ENCODE measurements at places on chromosomes 3 and 15.

DNA sequence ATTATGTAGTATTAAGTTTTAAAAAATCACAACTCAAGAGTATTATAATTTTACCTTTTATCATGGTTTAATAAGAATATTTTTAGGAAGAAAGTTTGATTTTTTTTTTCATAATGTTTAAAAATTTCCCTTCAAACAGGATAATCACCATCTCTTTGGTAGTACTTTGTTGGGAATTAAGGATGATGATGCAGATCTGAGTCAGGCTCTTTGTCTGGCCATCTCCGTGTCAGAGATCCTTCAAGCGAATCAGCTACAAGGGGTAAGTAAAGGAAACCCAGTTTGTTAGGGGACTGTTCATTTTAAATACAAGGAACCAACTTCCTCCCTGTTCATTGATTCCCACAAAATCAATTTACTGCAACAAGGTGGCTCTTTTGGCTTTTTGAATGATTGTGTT lies 36.8 kb upstream of the NIT2 start:
- DNase-seq = no peak

GRCh38 chr3:32280262-32280910 lies 41.9 kb downstream of the CMTM8 start:
- no peak for DNase-seq

GRCh38 chr3:65130782-65131181 lies 443.0 kb upstream of the ADAMTS9 start:
- no peak for DNase-seq

DNA sequence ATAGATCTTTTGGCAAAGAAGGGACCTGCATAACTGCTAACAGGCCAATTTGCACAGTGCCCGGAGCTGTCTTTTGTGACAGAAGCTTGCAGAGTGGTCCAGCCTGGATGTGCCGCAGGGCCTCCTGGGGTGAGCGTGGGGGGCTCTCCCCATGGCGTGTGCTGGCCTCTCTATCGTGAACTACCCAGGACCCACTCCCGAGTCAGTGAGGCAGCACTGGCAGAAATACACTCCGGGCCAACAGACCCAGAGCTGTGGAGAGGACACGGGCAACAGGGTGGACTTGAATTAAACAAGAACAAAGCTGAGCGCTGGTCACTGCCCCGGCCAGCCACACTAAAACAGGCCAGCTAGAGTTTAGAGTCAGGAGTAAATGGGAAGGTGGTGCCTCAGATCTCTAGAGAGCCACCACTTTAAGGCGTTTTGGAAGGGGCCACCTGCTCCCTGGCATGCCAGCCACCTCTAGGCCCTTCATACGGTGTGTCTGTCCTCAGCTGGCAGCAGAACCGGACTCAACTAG lies 152.1 kb downstream of the KLF13 start:
- peak; percentile 52 for DNase-seq

DNA sequence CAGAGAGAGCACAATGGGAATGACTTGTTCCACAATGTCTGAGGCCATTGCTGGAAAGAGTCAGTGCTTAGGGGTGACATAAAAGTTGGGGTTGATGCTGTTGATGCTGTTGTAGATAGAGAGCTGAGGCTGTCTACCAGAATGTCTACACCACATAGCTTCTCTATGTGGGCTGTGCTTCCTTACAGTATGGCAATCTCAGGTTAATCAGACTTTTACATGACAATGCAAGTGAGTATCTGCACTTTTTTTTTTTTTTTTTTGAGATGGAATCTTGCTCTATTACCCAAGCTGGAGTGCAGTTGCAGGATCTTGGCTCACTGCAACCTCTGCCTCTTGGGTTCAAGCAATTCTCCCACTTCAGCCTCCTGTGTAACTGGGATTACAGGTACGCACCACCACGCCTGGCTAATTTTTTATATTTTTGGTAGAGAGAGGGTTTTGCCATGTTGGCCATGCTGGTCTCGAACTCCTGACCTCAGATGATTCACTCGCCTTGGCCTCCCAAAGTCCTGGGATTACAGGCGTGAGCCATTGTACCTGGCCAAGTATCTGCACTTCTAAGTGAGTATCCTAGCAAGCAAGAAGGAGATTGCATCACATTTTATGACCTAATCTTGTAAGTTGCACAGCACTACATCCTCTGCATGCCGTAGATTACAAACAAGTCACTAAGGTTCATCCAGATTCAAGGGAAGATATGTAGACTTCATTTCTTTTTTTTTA lies 28.7 kb downstream of the DLEC1 start:
- DNase-seq = no peak

DNA sequence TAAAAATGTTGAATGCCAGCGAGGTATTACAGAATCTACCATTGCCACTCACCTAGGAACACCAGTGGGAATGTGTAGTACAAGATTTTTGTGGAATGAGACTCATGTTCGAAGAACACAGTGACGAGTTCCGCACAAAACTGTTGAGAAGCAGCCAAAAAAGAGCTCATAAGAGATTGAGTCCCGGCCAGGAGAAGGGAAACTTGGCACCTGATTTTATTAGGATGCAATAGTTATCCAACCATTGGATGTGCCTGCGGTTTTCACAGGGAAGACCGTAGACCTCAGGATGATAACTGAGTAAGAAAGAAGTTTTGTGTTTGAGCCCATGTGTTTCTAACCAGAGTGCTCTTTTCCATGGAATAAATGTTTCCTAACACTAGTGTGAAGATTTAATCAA lies 88.9 kb downstream of the PTPRG start:
- DNase-seq = peak; percentile 61

GRCh38 chr3:13812034-13812471 lies 67.8 kb downstream of the WNT7A start:
- peak; percentile 29 for DNase-seq

- DNase-seq = no peak
Observed at GRCh38 chr15:24857763-24858162, 97.0 kb upstream of the SNRPN start.

- DNase-seq = no peak
Observed at GRCh38 chr3:13085081-13085845, 12.0 kb upstream of the IQSEC1 start.

DNA sequence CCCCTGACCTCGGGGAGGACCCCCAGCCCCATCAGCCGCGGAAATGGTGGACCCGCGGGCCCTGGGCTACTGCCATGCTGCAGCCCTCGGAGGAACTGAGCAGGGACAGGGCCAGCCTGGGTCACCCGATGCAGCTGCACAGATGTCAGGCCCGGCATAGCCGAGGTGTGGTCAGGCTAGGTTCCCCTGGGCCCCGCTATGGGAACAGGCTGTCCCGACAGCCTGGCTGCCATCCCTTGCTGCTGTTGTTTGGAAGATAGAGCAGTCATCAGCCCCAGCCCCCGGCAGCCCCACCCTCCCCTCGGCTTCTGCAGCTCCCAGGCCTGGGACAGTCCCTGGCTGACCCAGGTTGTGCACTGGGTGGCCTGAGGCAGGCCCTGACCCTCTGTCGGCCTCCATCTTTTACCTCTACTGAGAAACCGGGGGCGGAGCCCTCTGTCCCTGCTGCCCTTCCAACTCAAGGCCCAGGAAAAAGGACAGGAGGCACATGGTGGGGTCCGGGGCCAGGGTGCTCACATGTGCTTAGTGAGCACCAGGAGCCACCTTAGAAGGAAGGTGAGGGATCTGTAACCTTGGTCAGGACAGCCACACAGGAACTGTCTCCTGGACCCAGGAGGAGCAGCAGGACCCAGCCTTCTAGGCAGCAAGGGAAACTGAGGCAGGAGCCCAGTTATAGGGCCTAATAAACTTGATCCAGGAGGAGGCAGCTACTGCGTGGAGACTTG lies 31.5 kb upstream of the FBLN2 start:
- DNase-seq = no peak

- no peak for DNase-seq
Observed at GRCh38 chr15:48652510-48653076, 7.1 kb upstream of the FBN1 start.

GRCh38 chr3:2510591-2511145 lies 412.0 kb downstream of the CNTN4 start:
- peak; percentile 63 for DNase-seq

DNA sequence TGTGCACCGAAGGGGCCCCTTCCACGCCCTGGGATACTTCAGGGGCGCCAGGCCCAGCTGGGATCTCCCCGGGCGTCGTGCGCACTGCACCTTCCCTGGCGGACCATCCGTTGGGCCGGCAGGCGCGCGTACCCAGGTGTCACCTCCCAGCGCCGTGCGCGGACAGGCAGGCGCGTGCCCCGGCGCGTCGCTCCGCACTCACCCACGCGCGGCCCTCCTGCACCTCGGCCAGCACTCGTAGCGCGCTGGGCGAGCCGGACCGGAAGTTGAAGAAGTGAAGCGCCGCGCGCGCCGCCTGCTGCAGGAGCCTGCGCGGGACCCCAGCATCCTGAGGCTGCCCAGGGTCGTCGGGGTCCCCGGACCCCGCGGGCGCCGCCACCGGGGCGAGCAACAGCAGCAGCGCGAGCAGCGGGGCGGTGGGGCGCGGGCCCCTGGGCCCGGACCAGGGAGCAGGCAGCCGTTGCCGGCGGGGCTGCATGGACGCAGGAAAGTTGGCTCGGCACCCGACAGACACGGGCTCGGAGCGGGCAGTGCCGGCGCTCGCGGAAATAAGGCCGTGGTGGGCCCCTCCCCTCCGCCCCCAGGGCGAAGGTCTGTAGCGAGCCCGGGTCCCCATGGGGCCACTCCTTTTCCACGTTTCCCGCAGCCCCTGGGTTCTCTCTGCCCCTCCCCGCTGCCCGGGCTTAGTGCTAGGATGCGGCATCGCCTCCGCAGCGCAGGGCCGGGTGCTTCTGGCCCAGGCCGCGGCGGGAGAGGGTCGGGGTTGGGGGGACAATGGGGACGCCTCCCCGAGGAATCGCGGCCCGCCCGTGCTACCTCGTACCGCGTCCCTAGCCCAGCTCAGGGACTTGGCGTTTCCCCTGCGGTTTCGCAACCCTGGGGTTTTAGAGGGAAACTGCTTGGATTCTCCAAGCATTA lies at the start of gene RARRES1:
RARRES1 (minus strand) TSS at position 520 of the 918 bp plus-strand sequence; CDS start at position 478, 42 bp downstream.
- DNase-seq = peak; percentile 66

- peak; percentile 15 for DNase-seq
Observed at GRCh38 chr3:111577798-111578685, 17.1 kb downstream of the ZBED2 start.

DNA sequence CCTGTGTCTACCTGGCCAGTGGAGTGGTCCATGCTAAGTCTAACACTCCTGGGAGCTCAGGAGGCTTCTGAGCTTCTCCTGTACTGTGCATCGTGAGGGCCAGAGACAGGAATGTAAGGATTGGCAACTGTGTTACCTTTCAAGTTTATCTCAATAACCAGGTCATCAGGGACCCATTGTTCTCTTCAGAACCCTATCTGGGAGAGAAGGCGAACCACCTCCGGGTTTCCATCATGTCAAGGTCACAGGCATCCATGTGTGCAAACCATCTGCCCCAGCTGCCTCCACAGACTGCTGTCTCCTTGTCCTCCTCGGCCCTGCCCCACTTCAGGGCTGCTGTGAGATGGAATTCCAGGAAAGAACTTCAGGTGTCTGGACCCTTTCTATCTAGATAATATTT lies 5.9 kb downstream of the ANKRD63 start:
- DNase-seq = no peak

GRCh38 chr3:79016587-79017376 lies 751.0 kb downstream of the ROBO1 start:
- DNase-seq = peak; percentile 42

GRCh38 chr3:65030847-65031463 lies 343.2 kb upstream of the ADAMTS9 start:
- DNase-seq = no peak

- no peak for DNase-seq
Observed at GRCh38 chr3:149215515-149215914, 6.1 kb downstream of the CP start.

DNA sequence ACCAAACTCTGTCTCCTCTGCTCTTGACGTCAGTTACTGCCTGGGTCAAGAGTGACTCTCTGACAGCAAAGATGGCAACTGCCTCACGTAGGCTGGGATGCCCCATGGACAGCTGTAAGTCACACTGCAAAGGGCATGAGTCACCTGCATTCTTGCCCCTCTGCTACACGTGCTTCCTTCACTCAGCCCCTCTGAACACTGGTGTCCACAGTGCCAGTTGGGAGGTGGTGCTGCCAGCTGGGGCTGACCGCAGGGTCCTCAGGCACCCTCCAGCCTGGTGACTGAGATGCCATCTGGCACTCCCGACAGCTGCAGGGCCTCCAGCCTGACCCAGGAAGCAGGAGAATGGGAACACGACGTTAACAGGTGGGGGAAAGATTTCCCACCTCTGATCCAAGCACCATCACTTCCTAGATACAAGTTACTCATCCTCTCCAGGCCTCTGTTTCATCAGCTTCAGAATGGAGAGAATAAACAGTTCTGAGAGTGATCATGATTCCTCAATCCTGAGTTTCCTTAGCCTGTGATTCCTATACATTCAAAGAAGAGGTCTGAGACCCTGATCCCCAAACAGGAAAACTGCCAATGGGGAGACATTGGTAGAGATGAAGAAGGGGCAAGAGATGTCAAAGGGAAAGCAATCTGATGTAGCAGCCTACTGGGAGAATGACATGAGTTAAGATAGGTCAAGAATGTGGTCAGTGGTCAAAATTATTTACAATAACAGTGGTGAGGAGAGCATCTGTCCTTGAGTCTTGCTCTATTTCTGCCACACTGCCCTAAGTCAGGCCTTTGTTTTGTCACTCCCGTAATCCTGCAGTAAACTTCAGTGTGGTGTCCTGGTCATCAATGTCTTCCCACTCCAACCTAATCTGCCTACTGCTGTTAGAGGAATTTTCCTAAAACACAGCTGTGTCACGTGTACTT lies 86.1 kb upstream of the BCL6 start:
- no peak for DNase-seq

DNA sequence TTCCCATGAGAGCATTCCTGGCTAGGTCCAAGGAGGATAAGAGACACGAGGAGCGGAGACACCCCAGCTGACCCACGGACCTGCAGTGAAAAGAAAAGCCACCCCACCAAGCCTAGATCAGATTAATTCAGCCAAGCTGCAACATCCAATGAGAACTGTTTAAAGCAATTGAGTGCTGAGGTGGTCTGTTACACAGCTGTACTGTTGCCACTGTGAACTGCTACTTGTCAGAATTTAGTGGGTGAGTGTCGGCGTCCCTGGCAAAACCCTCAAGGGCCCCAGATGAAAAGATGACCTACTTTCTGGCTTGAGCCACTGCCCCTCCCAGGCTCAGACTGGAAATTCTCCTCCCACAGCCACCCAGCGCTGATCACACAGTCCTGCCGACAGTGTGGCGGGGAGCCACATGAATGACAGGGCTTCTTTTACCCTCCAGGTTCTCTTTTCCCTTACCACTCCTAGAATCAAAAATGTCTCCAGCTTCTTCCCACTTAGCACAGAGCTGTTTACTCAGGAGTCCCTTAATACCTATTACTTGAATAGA lies 26.4 kb upstream of the KBTBD12 start:
- peak; percentile 65 for DNase-seq

DNA sequence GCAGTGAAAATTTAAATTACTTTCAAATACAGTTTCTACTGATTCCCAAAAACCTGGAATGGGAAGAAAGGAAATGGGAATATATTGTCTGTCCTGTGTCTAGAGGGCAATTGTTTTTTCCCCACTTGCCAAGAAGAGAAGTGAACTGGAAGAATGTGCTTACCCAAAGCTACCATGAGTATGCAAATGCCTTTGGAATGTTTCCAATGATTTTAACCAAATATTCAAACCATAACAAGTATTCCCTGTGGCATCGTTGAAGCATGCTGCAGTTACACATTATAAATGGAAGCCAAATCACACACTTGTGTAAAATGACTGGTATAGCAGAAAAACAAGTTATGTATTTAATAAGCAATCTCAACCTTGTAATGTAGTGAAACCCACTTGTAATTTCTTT lies 368.2 kb downstream of the GBE1 start:
- no peak for DNase-seq
